ENCODE measurements at places on chromosomes 3 and 15.

GRCh38 chr3:86618706-86619105 is 372.2 kb downstream of the VGLL3 start:
- no peak for DNase-seq

GRCh38 chr15:68177742-68178141 is 27.4 kb downstream of the CALML4 start:
- DNase-seq, result no peak

- no peak for DNase-seq
Measured at GRCh38 chr15:79676621-79677020, 220.2 kb downstream of the MTHFS start.

- no peak for DNase-seq
Measured at GRCh38 chr3:46006238-46007032, 10.8 kb upstream of the FYCO1 start.

GRCh38 chr15:51286816-51287215 is 51.6 kb downstream of the CYP19A1 start:
- no peak for DNase-seq

DNA sequence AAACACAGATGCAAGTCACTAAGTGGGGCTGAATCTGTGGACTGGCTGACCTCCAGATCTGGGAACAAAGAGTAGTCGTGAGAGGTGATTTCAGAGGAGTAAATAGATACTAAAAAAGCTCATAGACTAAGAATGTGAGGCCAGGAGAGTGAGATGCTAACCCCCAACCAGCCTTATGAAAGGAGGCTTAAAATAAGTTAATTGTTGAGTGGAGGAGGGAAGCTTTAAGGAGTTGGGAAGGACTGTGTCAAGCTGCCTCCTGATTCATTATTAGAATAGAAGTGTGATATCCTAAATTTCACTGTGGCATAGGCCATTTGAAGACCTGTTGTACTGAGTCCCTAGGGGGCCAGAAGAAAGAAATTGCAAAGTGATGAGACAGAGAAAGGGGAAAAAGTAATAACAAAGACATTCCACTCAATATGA is 107.6 kb downstream of the RBPMS2 start:
- DNase-seq, result no peak

DNA sequence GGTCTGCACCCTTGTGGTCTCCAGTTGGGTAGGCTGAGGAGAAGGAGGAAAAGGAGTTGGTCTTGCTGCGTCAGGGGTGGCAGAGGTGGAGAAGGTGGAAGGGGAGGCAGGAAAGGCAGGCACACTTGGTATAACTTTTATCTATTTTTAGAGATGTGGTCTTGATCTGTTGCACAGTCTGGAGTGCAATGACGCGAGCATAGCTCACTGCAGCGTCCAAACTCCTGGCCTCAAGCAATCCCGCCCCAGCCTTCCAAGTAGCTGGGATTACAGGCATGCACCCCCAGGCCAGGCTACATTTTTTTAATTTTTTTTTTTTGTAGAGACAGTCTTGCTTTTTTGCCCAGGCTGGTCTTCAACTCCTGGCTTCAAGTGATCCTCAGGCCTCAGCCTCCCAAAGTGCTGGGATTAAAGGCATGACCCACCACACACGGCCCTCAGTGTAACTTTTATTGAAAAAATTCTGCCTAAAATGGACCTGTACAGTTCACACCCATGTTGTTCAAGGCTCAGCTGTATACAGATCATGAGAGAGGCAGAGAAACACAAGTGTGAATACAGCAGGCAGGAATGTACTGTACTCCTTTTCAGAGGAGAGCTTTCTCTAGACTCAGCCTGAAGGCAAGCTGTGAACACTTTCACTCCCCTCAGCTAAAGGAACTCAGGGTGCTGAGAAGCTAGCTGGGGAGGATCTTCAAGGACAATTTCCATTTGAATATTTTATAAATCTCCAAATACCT is 2.1 kb upstream of the RHOV start:
- no peak for DNase-seq

- no peak for DNase-seq
Measured at GRCh38 chr3:39317571-39318169, 11.8 kb upstream of the CCR8 start.

DNA sequence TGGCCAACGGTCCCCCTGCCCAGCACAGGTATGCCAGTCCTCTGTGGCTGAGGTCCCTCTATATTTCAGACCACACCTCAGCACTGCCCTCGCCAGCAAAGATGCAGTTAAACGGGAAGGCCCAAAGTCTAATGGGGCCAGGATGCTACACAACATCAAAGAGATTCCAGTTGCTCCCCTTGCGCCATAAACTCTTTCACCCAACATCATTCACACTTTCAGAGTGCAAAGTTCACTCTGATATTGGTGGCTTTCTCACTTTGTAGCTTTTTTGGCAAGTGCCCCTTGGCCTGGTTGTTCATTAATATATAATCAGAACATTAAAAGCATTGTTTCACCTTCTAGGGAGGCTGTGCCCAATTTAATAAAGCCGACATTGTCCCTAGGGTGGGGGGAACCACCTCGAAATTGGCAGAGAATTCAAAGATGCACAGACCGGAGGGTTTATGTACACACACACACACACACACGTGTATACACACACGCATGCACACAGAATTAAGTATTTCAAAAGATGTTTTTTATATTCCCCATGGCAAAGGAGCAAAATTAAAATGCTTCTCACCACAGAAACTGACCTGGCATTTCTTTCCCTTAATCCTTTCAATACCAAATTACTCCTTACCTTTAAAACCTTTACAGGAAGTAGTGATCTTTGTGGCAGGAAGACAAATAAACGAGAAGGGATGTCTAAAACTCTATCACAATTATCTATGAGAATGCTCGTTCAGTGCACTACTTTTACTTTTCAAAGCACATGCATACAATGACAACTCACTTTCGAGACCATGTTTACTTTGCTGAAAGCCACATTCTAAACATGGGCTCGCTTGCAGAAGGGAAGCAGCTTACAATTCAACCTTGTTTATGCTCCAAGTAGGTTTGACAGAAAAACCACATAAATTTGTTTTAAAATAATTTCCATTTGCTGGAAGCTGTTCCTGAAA is 19.5 kb downstream of the LRIG1 start:
- DNase-seq, result no peak

DNA sequence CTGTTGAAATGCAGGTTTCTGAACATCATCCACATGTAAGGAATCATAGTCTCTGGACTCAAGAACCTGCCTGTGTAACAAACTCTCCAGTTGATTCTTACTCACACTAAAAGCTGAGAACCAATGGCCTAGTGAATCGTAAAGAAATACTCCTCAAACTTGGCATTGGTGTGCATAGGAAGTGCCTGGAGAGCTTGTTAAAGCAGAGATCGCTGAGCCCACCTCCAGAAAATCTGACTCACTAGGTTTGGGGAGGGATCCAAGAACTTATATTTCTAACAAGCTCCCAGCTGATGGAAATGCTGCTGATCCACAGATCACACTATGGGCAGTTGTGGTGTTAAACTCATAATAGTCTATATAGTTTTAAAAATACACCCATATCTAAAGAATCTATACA is 55.8 kb upstream of the LMCD1 start:
- no peak for DNase-seq

DNA sequence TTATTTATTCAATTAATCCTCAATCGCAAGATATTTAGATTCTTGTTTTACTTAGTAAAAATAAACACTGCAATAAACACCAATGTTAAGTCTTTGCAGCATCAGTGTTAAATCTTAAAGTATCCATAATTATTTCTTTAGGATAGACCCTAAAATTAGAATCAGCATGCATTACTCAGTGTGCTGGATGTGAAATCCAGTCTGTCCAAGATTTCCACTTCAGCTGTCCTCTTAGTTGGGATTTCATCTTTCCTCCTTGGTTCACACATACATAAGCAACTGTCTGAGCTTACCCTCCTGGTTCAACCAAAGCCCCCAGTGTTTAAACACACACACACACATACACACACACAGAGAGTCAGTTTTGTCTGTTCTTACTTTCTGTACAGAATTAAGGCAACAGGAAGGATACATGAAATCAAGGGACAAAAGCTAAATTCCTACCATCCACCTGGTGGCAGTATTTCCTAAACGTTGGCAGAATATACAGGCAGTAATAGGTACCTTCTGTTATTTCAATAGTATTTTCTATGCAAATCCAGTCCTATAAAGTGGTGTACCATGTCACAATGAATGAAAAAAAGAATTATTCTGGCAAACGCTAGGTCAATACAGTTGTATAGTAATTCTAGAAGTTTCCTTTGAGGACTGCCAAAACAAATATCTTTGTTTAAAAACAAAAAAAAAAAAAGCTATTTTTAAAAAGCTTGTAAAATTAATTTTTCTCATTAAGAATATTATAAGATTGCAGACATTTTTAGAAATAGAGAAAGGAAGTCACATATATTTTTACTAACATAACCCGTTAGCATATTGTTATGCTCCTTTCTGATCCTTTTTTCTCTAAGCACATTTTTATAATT is 27.3 kb upstream of the DMXL2 start:
- DNase-seq, result no peak

DNA sequence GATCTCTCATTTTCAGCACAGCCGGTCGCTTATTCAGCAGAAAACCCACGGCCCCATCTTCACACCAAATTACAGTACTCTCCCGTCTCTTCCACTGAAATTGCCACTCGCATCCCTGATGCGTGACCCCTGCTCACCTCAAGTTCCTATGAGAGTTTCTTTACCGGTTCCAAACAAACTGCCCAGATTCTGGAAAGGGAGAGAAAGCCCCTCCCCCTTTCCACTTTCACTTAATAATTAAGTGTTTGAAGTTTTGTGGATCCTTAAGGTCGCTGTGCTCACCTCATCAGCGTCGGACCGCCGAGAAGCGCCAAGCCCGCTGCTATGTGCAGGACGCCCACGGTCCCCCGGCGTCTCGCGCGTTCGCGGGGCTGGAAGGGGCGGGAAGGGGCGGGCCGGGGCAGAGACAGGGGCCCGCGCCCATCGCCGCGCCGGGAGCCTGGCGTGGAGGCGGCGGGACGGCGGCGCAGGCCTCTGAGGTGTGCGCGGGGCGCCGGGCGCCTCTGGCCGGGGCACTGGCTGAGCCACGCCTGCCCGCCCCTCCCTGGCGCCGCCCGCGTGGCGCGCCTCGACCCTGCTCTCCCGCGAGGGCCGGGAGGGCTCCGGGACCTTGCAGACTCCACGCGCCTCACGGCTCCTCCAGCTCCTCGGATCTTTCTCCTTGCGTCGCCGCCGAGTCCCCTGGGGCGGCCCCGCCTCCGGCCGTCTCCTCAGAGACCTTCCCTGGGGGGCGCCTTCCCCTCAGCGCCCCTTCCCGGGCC is at the start of gene GPR156:
GPR156 (minus strand) TSS at position 476 of the 761 bp plus-strand sequence. CDS start 41,124 bp downstream, outside the sequence.
- no peak for DNase-seq

GRCh38 chr3:188341501-188341900 is 187.5 kb downstream of the LPP start:
- DNase-seq, result no peak

DNA sequence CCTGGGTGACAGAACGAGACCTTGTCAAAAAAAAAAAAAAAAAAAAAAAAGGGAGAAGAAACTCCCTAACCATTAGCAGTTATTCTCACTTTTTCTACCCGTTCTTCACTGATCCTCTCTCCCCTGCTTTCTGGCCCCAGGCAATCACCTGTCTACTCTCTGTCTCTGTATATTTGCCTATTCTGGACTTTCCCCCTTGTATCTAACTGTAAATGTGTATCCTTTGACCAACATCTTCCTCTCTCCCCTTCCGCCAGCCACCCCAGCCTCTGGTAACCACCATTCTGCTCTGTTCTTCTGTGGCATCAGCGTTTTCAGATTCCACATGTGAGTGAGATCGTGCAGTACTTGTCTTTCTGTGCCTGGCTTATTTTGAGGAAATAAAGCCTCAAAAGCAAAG is 6.9 kb downstream of the CYFIP1 start:
- no peak for DNase-seq

DNA sequence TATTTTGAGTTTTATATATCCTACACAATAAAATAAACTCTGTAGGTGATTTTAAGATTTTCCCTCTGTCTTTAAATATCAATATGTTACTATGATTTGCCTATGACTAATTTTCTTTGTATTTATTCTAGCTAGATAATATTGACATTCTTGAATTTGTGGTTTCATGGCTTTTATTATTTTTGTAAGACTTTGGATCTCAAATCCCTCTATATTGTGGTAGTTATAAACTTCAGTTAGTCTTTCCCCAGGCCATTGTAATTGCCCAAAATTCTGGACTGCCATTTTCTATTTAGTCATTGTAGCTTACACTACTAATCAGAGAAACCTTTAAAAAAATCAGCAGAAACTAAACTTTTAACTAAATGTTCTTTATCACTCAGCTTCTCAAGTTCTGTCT is 1559.3 kb upstream of the GBE1 start:
- DNase-seq, result no peak

DNA sequence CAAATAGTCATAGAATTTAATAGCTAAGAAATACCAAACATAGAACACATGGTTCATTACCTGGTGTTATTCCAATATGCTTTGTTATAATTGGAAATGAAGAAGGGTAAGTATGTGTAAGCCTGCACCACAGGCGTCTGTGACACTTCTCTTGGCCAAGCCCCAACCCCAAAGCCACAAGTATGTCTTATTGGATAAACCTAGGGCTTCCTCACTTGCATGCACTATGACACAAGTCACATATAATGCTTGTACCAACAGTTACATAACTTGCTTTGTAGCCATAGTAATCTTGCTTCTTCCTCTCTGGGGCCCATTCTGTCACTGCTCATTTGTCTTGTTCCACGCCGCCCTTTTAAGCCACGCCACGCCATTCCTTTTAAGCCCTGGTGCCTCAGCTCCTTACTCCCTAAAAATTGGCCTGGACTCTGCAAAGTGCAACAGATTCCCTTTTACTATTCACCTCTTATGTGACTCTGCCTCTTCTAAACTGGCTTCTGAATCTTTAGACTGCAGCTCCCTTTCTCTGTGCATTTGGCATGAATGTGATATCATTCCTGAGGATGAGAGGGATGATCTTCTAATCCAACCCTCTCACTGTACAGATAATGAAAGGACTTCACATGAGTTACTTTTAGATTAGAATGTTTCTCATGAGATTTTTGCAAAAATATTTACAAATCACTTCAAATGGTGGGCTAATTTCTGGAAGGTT is 48.1 kb upstream of the EPHA3 start:
- no peak for DNase-seq

GRCh38 chr15:62765916-62766315 is 276.6 kb upstream of the TPM1 start:
- no peak for DNase-seq

DNA sequence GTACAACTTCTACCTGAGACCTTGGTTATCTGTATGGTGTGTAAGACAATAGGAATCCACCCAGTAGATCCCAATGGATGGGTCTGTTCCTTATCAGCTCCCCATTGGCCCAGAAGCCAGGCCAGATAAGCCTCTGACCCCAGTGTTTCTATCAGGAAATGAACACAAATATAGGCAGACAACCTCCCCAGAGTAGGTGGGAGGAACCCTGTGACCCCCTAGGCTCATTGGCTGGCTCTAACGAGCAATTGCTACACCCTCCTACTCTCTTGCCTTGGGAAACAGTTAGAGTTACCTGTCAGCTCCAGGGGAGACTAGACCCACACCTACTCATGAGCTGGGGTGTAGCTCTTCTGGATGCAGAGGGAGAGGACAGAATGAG is 299.9 kb downstream of the UACA start:
- no peak for DNase-seq

GRCh38 chr3:66066963-66067617 is 28.4 kb upstream of the MAGI1 start:
- DNase-seq, result no peak

All from nucleus accumbens (tissue), 56 donors.